ENCODE measurements at places on chromosomes 16 and 17.
A peak's percentile ranks its signal among the peaks of the same experiment; 100 is the strongest.

DNA sequence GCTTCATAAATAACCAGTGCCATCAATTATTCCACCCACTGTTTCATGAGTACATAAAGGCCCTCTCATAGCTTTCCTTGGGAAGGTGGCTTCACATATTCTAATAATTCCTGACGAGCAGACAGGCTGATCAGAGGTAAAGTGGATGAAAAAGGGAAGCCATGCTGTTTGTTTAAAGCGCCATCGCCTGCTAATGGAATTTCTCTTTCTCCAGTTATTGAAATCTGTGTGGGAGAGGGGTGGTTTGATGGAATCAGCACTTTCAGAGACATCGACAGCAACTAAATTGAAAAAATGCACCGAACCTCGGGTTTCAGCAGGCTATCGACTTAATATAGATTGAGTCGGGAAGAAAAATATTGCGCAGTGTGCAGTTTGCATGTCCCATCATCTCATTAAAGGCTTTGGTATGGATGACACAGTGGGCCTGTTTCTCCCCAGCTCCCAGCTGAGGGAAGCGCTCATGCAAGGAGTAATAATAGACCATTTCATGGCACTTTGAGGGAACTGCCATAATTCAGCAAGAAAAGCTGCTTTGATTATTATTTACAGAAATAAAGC is 472.1 kb downstream of the RBFOX1 start:
- DNase-seq, result no peak

GRCh38 chr16:10964891-10965326 is 20.5 kb downstream of the CLEC16A start:
- no peak for DNase-seq

- DNase-seq, result no peak
Observed at GRCh38 chr16:49724774-49725173, 131.1 kb downstream of the ZNF423 start.

GRCh38 chr17:28018439-28019070 is 23.9 kb upstream of the NLK start:
- DNase-seq, result no peak

- DNase-seq, result no peak
Observed at GRCh38 chr17:74649909-74650308, 26.4 kb upstream of the CD300E start.

- no peak for DNase-seq
Observed at GRCh38 chr16:49010879-49011278, 270.8 kb downstream of the CBLN1 start.

DNA sequence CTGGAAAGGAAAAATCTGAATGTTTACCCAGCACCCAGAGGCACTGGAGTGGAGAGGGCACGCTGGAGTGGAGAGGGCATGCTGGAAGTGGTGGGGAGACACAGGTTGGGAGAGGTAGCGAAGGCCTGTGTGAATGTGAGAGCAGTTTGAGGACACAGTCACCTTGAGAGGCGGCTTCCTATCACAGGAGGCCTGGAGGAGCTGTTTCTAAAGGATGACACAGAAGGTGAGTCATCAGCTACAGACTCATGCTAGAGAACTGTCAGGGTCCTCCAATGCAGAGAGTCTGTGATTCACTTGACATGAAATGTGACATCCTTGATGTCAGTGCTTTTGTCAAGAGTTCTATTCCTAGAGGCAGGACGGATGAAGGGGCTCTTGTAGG is 13.8 kb downstream of the CTRL start:
- no peak for DNase-seq

DNA sequence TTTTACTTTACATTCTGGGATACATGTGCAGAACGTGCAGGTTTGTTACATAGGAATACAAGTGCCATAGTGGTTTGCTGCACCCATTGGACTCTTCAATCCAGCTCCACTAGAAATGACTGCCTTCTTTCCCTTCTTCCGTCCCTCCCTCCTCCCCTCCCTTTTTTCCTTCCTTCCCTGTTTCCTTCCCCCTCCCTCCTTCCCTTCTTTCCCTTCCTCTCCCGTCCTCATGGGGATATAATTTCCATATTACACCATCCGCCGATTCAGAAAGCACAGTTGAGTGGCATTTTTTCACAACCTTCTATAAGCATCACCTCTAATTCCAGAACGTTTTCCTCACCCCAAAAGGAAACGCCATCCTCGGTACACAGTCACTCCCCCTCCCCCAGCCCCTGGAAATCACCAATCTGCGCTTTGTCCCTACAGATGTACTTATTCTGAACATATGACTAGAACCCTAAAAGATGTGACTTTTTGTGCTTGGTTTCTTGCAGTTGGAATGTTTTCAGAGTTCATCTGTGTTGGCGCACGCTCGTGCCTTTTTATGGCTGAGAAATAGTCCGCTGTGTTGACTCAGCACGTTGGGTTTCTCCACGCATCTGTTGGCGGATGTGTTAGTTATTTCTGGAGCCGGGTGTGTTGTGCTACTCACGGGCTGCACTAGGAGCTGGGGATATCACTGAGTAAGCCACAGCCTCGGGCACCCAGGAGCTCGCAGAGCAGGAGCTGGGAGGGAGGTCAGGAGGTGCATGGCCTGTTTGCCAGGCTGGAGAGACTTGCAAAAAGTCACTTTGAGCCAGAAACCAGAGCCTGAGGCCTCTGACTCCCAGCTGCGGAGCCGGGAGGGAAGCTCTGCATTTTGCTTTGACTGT is 336.4 kb downstream of the SEC14L1 start:
- peak; percentile 45 for DNase-seq

GRCh38 chr17:67372751-67373150 is 4.3 kb upstream of the PITPNC1 start:
- DNase-seq, result no peak

DNA sequence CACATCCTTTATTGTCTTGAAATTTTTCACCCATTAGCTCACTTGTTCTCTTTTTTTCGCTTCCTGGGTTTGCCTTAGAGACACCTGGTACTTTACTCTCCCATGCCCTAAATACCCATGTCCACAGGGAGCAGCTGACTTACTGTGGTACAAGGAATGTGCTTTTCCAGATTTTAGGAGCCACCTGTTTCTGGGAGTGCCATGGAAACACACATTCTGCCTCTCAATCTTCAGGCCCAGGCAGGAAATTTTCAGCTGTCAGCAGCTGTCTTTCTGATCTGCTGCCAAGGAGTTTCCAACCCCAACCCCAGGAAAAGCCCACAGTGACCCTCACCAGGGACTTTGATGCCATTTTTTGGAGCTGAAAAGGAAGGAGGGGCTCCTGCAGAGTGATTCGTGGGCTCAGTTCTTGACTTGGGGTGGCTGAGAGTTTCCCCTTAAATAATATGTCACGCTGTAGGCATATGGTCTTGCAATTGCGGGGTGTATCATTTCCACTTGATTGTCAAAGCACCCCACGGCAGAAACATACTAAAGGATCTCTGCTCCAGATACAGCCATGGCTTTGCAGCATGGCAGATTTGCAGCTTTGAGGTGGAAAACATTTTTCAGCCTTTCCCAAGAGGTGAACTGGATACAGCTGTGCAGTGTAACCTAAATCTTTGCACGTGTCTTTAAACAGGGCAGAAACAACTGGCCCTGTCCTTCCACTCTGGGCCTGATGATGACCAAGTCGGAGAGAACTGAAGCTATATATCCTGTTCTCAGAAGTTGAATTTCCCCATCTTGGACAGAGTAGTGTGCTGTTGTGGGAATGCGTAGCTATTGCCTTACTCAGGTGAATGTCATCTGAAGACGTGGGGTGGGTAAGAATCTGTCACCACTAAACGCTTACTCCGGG is 19.2 kb downstream of the RBFOX1 start:
- no peak for DNase-seq

GRCh38 chr17:81338274-81339190 is 43.4 kb upstream of the SLC38A10 start:
- DNase-seq, result no peak

DNA sequence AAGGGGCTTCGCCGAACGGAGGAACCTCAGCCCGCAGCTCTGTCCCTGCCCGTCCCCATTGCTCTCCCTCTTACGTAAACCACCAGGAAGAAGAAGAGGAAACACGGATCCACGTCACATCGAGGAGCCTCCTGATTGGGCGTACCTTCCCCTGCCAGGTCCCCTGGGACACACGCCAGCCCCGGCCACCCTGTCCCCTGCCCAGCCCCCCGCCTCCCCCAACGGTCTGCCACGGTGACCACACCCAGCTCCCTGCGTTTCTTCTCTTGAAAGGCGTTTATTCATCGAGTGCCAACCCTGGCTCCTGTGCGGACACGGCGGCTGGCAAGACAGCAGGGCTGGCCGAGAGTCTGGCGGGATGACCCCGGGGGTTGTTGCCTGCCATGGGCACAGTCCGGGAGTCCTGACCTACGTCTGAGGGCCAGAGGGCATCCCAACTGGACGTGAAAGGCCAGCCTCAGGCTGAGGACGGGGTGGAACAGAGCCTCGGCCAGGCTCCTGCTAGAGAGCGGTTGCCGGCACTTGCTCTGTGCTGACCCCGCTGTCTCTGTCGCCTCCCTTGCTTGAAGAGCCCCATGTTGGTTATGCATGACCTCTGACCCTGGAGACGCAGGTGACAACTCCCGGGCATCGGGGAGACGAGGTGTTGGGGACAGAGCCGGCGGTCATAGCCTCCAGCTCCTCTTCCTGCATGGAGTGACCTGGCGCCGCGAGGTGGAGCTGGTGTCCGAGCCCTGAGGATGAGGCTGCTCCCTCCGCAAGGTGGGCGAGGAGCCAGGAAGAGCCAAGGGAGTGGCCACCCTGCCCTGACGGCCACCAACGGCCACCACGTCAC is 40.5 kb upstream of the ACSF3 start:
- DNase-seq, result no peak

DNA sequence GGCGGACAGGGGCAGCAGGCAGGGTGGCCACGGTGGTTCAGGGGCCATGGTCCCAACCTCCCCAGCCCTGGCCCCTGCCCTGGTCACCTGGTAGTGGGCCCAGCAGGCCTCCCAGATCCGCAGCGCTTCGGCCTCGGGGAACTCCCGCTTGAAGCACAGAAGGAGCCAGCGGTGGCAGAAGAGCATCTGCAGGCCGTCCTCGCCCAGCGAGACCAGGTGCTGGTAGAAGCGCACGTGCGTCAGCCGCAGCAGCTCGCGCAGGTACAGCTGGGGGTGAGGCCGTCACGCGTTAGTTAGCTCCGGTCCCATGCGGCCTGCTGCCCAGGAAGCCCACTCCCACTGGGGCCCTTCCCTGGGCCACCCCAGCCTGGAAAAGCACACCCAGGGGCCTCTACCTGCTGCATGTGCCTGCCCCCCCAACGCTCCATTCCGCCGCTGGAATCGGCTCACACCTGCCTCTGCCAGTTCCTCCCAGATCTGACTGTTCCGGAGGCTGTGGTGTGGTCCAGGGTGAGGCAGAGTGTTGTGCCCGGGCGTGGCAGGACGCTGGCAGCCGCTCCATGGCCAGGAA is 90.8 kb downstream of the TBC1D16 start:
- no peak for DNase-seq

DNA sequence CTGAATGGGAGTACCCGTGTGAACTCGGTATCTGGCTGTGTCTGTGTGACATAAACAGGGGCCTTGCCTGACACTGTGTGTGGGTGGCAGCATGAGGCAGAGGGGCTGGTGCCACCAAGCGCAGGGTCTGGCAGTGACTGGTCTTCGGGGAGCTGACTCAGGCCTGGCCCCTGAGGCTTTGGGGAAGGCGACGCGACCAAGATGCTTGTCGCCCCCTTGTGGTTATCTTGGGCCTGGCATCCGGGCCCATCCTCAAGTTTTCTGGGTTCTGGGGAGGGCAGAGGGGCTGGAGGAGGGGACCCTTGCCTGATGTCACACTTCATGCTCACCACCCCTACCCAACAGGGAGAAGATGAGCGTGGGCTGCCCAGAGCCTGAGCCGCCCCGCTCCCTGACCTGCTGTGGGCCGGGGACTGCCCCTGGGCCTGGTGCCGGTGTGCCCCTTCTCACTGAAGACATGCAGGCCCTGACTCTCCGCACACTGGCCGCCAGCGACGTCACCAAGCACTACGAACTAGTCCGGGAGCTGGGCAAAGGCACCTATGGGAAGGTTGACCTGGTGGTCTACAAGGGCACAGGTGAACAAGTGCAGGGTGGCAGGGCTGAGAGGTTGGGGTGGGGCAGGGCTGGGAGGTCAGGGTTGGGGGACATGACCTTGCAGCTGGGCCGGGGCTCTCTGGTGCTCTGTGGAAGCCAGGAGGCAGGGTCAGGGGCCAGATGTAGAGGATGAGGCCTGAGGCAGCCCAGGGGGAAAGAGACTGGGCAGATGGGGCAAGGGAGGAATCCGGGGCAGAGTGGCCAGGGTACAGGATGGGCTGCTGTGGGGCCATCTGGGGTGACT is 24.9 kb downstream of the SBK1 start:
- peak; percentile 67 for DNase-seq

GRCh38 chr17:44599298-44600175 is 42.3 kb downstream of the FZD2 start:
- no peak for DNase-seq

GRCh38 chr17:48129981-48130380 is 22.4 kb downstream of the SNX11 start:
- no peak for DNase-seq

GRCh38 chr16:67128887-67129286 is 19.1 kb downstream of the PHAF1 start:
- DNase-seq, result no peak

- no peak for DNase-seq
Observed at GRCh38 chr16:78448658-78449271, 349.3 kb downstream of the WWOX start.

DNA sequence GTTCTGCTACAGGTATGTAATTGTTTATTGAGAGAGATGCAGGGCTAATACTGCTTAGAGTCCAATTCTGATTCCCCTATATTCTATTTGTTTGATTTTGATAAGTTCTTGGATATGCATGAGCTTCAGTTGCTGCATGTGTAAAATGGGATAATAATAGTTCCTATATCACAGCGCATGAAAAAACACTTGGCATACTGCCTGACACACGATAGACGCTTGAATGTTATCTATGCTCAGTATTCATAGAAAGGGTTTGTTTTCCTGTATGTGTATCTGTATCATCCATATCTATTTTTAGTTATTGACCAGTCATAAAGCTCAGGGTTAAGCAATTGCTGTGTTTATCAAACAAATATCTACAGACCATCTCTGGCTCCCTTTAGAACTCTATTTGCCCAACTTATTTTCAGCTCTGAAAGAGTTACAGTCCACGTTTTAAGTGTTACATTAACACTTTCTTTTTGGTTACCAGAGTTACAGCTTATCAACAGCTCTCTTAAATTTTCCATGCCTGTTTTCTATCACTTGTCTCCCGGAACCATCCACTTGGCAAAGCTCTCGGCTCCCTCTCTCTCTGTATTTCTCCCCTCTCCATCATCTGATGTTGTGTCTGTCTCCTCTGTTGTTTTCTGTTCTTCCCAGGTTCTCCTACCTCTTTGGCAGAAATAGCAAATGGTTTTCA is 334.8 kb downstream of the CBLN1 start:
- no peak for DNase-seq
